Right renal cortex interstitium (tissue), 3 donors: ENCODE measurements at places on chromosomes 13 and 19. TPM values are rescaled to one million over a fixed set of nuclear protein-coding genes. Genes with fewer than 3 reads are reported as not detected.

IZUMO2 gene
- polyA plus RNA-seq, result not detected

KBTBD6 gene
- 20.6 TPM for polyA plus RNA-seq

RFPL4A gene
- not detected for polyA plus RNA-seq

UPF1 gene
- 44.7 TPM for polyA plus RNA-seq

GRCh38 chr19:10402441-10403038 lies 802 bp downstream of the CDC37 start:
- DNase-seq, result no peak

DNA sequence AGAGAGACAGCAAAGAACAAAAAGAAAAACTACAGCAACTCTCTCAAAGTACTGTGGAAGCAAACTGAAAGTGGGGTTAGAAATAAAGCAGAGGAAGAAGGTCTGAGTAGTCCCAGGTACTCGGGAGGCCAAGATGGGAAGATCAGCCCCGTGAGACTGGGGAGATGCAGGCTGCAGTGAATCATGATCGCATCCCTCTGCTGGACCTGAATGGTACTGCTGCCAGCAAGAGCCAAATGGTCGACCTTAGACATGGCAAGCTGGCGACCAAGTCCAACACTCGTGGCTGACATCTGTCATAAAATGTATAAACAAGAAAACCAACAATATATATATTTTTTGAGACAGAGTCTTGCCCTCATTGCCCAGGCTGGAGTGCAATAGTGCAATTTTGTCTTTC lies 33.7 kb upstream of the ZNF724 start:
- DNase-seq, result no peak

GRCh38 chr13:32468502-32469142 lies 40.7 kb upstream of the N4BP2L1 start:
- no peak for DNase-seq

DNA sequence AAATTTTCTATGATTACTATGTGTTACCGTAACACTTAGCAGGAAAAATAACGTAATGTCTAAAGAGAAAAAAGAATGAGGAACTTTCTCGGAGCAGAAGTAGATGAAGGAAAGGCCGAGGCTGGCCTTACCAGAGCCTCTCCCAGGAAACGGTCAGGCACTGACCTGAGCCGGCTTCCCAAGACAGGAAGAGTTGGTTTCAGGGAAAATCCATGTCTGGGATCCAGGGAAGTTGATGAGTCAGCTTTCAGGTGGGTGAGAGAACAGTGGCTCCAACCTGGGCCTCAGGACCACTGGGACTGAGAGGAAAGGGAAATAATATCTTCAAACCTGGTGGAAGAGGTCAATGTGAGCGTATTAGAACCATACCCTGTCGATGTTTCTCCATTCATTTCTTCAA lies 93.3 kb upstream of the UBL3 start:
- no peak for DNase-seq

DNA sequence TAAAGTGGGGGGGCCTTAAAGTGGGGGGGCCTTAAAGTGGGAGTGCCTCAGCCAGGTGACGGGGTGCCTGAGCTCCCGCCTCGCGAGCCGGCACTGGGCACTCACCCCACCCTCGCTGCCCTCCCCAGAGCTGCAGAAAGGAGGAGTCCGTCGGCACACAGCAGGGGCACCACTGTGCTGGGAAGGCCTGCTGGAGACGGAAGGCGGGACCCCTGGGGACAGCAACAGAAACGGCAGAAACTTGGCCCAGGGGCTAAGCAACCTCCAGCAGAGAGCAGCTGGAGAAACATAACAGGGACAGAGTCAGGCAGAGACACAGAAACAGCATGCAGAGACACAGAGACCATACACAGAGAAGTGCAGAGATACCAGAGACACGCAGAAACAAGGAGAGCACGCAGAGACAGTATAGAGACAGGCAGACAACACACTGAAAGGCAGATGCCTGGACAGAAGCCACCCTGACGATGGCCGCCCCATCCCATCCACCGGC lies 7.9 kb downstream of the CFD start:
- no peak for DNase-seq

DNA sequence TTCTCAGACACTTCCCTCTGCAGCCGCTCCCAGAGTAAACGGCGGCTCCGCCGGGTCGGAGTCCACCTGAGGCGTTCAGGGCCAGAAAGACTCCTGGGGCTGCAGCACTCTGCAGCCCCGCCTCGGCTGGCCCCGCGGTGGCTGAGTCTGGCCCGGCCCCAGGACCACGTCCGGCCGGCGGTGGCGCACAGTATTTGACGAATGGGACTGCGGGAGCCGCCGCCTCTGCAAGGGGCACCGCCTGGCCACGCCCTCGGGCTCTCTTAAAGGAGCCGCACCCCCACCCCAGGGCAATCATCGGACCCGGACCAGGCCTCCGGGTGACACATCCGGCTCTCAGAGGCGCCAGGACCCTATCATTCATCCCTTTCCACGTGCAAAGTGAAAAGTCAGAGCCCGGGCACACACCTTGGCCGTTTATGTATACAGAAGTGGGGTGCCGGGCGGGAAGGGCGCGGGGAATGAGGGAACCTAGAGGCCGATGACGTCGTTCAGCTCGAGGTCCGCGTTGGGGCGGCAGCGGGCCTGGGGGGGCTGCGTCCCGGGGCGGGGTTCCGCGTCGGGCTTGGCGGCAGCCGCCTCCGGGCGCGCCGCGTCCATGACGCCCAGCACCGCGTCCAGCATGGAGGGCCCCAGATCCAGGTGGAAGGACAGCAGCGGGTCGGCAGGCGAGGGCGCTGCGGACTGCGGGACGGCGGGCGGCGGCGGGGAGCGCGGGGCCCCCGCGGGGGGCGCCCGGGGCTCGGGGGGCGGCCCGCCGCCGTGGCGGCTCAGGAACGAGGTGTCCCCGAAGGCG lies 1.2 kb upstream of the LENG9 start:
- no peak for DNase-seq

- no peak for DNase-seq
Observed at GRCh38 chr13:97548138-97548537, 114.2 kb downstream of the RAP2A start.

DNA sequence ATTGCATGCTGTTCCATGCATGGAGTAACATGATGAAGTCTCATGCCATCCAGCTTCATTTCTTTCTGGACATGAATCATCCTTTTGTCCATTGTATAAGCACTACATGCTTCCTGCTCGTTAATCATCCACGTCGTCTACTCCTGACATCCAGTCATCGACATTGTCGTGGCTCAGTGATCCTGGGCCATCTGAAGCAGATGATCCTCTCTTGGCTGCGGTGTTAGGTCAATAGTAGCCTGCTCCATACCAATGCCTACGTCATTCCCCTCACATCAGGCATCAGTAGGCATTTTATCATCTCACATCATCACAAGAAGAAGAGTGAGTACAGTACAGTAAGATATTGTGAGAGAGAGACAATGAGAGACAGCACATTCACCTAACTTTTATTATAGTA lies 7.9 kb upstream of the MYO16 start:
- DNase-seq, result no peak

DNA sequence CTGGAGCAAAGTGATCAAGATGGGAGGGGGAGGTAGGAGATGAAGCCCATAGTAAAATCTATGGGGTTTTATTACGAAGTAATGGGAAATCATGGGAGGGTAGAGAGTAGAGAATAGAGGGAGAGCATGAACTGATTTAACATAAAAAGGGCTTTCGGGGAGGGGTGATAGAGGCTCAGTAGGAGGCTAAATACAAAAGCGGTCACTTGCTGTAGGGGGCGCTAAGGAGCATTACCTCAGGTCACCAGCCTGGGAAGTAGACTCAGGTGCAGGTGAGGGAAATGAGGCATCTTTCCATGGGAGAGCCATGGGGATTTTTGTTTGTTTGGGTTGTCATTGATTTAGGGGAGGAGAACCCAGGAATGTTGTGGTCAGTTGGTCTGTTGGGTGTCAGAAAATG lies 14.1 kb downstream of the KRTDAP start:
- DNase-seq, result no peak

DNA sequence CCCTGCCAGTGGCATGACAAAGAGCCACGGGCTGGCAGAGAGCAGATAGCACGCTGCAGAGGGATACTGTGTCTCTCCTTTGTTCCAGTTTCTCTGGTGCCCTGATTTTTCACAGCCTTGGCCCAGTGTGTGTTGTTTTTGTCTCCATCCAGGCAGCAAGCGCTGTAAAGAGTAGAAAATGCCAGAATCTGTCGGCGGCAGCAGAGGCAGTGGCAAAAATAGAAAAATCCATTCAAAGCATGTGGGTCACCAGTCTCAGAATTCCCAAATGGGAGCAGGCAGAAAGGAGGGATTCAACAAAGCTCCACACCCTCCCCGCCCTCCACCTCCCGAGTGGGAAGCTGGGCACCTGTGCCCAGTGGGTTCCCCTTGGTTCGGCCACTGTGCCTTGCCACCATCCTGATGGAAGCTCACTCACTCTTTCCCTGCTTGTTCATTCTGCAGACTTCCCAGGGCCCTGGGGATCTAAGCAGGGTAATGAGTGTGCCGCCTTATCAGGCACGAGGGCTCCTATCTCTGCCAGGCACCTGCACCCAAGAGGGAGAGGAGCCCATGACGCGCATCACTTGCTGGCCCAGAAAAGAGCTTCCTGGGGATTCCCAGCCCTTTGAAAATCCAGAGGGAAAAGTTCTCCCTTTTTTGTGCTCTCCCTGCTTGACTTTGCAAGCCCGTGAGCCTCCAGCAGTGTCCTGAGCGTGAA lies 416.9 kb downstream of the IRS2 start:
- DNase-seq, result no peak

DNA sequence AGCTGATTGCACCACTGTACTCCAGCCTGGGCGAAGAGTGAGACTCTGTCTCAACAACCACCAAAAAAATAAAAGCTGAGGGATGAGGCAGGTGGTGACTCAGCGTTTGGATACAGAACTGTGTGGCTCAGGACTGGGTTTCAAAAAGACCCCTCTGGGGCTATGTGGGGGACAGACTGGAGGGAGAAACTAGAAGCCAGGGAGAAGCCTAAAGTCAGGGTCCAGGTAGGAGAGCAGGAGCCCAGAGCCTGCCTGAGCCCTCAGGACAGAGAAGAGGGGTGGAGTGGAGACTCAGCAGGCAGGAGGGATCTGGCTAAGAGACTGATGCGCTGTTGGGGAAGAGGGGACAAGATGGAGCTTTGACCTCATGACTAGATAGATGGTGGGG lies 1.8 kb upstream of the CD37 start:
- no peak for DNase-seq

DNA sequence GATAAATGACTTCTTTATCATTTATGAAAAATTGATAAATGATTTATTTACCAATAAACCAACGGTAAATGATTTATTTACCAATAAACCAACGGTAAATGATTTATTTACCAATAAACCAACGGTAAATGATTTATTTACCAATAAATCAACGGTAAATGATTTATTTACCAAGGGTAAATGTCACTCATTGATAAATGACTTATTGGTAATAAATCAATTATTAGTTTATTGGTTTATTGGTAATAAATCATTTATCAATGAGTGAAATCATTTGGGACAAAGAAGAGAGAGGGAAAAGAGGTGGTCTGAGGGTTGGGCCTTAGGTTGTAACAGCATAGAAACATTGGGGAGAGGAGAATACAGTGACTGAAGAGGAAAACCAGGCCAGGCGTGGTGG lies 21.5 kb downstream of the VAV1 start:
- no peak for DNase-seq

GRCh38 chr19:1064661-1065605 lies 2.0 kb upstream of the ARHGAP45 start:
- no peak for DNase-seq

GRCh38 chr19:4206818-4207484 lies 22.4 kb upstream of the EBI3 start:
- DNase-seq, result no peak
